ENCODE measurements at places on chromosomes 2 and 18.

DNA sequence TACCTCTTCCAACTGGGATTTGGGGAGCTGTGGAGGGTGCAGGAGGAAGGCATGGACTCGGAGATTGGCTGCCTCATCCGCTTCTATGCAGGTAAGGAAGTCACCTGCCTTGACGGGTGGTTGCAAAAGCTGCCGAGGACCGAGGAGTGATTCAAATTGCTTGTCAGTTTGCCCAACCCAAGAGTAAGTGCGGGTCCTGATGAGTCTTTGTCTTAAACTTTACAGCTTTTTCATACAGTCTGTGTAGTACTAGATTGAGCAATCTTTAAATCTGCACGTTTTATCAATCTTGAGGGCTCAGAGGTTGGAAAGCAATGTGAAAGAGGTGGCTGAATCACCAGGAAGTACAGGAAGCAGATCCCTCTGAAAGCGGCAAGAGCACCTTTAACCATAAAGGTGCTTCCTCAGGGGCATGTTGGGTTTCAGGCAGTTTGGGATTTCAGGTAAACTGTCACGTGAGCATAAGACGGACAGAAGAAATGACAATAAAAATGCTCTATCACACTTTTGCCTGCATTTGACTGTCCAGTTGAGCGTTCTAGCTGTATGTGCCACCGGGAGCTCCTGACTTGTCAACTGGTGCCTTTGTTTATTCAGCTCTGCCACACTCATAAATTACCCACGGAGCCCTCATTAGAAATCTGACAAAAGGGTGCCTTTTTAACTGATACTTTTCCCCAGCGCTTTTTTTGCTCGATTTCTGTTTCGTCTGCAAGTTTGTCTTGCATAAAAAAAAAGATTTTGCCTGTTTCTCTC is 2.0 kb downstream of the PHLPP1 start:
- DNase-seq = peak; percentile 55

DNA sequence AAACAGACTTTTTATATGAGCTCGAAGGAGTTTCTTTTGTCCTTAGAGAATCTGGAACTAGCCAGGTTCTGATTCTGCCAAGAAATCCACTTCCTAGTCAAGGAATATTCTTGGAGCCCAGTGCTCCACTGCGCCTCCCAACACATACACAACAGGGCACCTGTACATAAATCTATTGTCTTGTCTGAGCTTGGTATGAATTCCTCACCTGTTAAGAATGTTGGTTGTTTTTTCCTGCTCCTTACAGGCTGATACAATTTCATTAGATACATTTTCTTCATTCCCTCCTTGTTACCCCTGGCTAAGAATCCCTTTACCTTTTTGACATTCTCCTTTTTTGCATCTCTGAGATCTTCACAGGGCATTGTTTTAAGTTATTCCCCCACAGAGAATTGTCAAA is 56.0 kb upstream of the FZD7 start:
- no peak for DNase-seq

DNA sequence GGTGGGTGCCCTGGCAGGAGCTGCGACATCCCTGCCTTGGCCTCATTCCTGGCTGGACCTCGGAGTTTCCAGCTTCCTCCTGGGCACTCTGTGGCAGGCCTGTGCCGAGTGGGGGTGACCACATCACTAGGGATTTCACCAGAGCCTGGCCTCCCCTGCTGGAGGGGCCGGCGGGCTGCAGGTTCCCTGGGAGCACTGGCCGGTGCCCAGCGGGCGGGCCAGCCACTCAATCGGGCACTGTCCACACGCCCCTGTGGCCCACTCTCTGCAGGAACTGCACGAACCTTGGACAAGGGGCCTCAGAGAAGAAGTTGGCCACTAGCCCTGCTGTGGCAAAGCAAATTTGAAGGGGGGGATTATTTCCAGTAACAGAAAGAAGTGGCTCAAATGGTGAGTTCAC is 110.7 kb upstream of the APCDD1 start:
- DNase-seq = no peak

DNA sequence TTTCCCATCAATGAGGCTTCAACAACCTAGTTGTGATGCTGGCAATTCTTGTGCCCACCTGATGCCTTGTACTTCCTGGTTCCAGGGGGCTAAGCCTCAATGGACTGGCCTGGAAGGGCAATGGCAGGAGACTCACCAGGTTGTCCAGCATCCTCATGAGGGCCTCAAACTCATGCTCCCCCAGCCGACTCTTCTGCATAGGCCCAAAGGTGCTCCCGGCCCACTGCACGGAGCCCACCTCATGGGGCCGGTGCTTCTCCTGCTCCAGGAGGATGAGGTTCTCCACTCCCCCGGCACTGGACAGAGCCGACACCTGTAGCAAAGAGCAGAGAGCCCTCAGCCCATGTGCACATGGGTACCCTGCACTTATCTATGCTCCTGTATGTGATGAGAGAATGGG is 84.5 kb downstream of the ADD2 start:
- DNase-seq = no peak

GRCh38 chr2:20532634-20533437 is 86.0 kb downstream of the RHOB start:
- DNase-seq = no peak

DNA sequence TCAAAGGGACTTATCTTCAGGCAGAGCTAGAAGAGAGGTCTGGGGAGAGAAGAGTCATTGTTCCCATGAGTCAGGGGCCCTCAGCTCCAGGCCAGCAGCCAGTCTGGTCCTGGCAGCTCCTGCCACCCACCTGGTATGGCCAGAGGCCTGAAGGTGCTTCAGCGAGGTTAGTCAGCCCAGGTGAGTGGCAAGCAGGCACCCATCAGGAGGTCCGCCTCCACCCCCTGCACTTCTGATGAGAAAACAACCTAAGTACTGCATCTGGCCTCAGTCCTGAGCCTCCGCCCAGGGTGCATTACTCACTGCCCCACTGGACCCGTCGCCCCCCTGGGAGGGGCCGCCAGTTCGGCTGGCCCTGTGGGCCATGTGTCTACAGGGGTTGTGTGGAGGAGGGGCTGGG is 130.2 kb downstream of the INHBB start:
- no peak for DNase-seq

Data from activated CD4-positive, alpha-beta T cell treated with anti-CD3 and anti-CD28 coated beads, Interleukin-10, Interleukin-2, amounts not matched to agents 100 ng/mL and 50 ng/mL, durations not matched to agents 16 hours and 8 hours (primary cell).